T-helper 9 cell (primary cell): ENCODE measurements at places on chromosomes 7 and 10.

GRCh38 chr7:87058744-87059524 is 520 bp downstream of the ELAPOR2 start:
- DNase-seq, result peak; percentile 23

- DNase-seq, result no peak
Observed at GRCh38 chr7:23207884-23208283, 26.0 kb downstream of the NUP42 start.

DNA sequence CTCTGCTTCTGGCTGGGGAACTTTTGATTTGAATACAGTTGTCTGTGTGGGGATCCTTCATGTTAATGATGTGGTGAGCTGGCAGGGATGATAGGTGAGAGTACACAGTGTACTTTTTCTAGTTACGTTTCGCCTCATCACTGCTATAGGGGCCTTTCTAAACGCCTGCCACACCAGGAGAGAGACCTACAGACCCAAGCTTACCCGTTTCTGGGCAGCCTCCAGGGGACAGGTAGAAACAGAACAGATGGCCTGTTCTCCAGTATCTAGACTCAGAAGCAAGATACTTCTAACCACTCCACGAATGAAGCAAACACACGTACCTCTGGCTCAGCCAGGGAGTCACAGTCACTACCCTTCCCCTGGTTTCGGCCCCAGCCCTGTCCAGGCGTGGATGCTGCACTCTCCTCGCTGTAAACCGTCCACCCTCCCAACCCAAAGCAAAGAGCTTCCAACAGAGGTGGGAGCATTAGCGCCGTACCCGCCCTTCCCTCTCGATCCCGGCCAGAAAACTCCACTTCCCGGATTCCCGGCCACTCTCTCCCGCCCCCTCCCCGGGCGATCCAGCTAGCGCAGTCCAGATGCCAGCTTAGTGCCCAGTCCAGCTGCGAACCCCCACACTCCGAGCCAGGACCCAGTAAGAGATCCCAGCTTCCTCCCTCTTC is 1.2 kb downstream of the CCDC6 start:
- no peak for DNase-seq

DNA sequence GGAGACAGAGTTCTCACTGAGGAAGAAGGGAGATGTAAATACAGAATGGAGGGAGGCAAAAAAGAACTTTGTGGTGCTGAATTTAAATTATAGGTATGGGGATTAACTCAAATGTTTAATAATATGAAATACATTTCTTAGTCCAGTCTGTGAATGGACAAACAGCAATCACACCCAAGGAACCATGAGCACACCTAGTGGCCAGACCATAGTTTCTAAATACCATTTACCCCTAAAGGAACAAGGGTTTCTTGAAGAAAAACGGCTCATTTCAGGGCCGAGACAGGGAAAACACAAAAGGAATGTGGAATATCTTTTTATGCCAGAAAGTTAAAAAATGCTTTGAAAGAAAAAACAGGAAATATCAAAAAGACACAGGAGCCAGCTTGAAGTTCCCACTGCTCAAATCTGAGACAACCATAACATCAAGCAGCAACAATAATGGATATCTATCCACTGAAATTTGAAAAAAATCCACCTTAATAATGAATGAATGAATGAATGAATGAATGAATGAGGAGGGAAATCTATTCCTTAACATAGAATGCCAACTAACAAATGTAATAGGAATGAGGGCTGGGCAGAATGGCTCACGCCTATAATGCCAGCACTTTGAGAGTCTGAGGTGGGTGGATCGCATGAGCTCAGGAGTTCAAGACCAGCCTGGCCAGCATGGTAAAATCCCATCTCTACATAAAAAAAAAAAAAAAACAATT is 8.6 kb downstream of the IPMK start:
- no peak for DNase-seq

GRCh38 chr7:106476751-106477150 is 184.2 kb downstream of the CCDC71L start:
- DNase-seq, result no peak

DNA sequence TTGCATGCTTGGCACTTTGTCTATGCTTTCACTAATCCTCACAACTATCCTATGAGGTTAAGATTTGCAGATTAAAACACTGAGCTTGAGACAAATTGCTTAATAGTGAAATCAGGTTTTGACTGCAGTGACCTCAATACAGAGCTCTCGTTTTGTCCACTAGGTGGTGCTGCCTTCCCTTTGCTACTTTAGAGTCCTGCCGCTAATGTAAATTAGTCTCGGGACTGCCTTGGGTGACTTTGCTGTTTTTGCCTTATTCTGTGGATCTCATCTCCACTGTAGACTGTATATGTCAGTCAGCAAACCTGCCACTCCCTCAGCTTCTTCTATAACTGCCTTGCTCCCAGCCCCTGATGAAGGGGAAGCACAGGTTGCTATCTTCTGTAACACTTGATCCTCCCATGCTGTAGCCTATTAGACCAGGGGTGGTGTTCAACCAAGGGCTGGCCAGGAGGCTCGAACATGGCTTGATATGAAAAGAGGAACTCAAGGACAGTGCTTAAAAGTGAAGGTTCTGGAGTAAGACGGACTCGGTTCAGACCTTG is 26.0 kb downstream of the ASB4 start:
- DNase-seq, result peak; percentile 15

GRCh38 chr10:48506147-48506917 is 98.5 kb downstream of the ARHGAP22 start:
- no peak for DNase-seq

DNA sequence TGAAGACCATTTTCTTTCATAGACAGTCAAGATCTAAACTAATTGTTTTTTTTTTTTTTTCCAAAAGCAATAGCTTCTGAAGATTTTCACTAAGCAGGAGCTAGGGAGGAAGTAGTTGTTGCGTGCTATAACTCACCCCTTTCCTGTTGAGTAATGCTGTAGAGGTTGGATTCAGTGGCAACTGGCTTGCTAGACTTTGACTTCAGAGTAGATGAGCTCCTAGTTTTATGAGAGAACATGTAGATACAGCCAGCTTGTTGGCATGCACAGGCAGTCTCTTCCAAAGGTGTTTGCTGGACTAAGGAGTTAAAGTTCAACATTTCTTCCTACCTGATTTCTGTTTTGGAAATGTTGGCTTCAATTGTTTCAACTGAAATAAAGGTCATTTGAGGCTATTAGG is 66.2 kb upstream of the MXI1 start:
- no peak for DNase-seq

GRCh38 chr7:12474035-12474434 is 70.4 kb upstream of the VWDE start:
- DNase-seq, result no peak

DNA sequence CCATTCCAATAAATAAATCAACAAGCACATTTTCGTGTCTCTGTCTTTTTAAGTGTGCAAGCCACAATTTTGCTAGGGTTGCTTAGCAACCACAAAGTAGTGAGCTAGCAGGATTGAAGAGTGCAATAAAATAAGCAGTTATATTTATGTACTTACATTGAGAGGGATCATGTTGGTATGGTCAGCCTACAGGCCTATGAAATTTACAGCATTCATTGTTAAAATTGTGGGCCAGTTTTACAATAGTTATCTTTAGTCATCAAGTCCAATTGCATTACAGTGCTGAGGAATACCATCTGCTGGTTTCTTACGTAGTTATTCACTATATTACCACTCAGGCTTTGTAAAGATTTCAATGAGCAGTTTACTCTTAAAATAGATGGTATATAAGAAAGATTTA is 192.5 kb upstream of the POT1 start:
- no peak for DNase-seq

- no peak for DNase-seq
Observed at GRCh38 chr7:33388332-33388731, 259.0 kb downstream of the BBS9 start.

- no peak for DNase-seq
Observed at GRCh38 chr10:64159910-64160872, 639.0 kb downstream of the REEP3 start.

DNA sequence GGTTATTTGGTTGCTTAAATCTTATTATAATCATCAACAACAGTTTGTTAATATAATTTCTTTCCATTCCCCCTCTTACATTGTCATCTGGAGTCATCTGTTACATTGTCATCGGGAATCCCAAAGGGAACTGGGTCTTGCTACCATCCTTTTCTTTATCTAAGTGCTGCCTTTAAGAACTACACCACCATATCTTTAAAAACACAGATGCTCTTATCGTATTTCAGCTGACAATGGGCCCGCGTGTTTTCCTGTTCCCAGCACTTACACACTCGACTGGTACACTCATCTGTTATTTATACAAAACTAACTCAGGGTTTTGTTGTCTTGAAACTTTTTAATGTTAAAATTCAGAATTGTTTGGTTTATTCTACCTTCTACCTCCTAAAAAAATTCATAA is 256.2 kb upstream of the MGMT start:
- DNase-seq, result no peak

- no peak for DNase-seq
Observed at GRCh38 chr7:107089627-107090026, 45.1 kb downstream of the PRKAR2B start.

DNA sequence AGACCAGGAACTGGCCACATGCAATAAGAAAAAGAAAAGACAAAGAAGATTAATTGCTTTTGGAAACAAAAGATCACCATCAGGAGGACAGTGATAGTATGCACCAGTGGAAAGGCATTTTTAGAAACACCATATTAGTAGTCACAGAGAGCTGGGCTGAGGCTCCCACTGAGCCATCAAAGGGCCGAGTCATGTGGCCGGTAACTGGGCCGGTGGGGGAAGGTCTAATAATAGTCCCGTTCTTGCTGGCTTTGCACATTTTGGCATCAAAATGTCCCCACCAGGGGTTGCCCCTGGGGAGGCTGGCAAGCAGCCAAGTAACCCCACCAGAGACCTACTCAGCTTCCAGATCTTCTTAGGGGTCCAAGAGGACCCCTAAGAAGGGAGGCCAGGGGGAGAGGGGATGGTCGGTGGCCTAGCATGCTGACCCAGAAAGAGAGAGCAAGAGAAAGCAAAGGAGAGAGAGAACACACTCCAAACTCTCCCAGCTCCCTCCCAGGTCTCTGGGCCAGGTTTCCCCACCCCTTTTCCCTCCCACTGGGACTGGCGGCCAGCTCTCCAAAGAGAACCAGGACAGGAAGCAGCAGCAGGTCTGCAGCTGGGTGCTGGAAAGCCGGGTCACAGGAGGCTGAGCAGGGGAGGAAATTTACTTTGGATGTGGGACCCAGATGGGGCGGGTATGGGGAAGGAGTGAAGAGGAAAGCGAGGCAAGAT is 70.2 kb upstream of the FGFR2 start:
- DNase-seq, result no peak

- DNase-seq, result no peak
Observed at GRCh38 chr10:31867646-31868045, 61.0 kb downstream of the ARHGAP12 start.

DNA sequence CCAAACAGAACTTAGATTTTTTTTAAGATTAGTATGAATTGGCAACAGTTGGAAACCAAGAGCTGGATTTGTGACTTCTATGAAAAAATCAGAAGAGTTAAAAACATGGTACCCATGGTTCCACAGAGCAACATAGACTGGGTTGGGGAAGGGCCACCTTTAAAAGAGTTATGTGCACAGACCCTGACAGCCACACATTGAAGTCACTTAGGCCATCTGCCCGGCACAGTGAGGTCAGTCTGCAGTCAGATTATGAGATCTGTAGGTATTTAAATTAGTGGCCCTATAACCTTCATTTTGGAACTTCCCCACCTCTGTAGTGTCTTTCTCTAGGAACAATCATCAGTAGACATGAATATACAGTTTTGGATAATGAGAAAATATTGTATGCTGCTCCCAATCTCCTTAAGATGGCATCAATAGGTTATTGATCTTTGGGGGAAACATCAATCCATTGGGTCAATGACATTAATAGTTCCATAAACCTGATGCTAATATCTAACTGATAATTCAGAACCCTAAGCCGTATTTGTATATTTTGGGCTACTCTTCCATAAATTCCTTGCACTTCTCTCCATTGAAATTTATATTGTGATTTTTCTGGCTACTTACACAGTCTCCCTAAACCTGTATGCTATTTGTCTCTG is 7.0 kb downstream of the ANKRD1 start:
- DNase-seq, result no peak

- no peak for DNase-seq
Observed at GRCh38 chr7:33044986-33045385, 17.6 kb downstream of the NT5C3A start.

DNA sequence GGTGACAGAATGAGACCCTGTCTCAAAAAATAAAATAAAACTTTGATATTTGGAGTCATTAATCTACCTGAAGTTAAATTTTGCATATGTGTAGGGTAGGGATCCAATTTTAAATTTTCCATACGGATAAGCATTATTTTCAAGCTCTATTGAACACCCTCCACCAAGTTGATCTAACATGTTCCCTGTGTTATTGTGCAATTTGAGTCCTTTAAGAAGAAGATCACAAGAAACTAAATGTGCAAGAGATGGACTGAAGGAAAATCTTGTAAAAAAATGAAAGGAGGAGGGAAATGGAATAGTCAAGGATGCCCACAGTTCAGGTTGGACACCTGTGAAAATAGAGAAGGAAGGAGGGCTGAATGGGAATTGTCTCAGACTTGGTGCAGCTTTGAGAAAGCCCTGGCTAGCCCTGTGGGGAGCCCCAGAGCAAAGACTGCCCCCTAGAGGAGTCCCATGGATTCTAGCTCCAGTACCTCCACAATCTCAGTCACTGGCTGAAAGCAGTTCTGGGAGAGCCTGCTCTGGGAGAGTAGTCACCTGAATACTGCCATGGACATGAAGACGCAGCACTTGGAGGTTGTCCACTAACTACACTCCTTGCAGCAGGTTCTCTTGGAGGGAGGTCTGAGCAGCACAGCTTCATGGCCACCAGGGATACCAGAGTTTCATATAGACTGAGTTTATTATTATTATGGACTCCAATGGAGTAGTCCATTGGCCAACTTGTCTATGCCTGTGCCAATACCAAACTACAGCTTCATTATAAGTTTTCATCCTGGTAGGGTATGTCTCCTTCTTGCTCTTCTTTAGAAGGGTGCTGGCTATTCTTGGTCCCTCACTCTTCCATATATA is 5.7 kb upstream of the TIAL1 start:
- no peak for DNase-seq

DNA sequence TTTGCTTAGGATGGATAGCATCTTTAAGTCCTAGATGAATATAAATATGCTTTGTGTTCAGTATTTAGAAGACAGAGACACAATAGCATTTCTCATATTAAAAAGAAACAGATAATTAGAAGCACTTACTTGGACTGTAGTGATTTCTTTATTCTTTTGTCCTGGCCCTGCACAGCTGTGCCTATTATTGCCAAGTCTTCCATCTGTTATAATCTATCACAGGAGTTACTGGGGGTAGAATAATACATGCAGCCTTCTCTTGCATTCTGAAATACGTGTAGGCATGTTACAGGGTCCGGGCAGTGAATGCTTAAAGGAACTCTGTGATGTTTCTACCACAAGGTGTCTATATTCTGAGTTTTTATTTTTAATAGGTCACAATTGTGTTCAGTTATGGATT is 461.5 kb upstream of the COBL start:
- DNase-seq, result no peak

GRCh38 chr7:155291045-155291530 is 6.6 kb upstream of the INSIG1 start:
- DNase-seq, result no peak

- DNase-seq, result no peak
Observed at GRCh38 chr7:92720604-92721350, 115.6 kb downstream of the CDK6 start.

GRCh38 chr7:111400088-111400487 is 162.2 kb downstream of the IMMP2L start:
- no peak for DNase-seq
